ENCODE measurements at places on chromosomes 3 and 15.

DNA sequence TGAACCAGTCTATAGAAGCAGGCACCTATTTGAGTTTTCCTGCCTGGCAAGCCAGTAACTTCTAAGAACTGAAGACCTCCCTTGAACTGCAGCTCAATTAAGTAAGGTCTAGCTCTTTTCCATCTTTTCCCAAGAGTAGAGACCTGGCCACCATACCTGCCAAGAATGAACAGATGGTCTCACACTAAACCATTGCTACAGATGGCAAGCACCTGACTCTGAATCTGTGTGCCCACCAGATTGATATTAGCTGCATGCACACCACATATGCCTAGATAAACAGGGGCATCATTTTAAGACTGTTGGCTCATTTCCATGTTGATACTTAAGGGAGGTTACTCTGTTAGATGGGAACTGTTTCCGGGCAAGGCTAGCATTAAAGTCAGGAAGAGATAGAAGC lies 34.8 kb upstream of the GSK3B start:
- DNase-seq: no peak

DNA sequence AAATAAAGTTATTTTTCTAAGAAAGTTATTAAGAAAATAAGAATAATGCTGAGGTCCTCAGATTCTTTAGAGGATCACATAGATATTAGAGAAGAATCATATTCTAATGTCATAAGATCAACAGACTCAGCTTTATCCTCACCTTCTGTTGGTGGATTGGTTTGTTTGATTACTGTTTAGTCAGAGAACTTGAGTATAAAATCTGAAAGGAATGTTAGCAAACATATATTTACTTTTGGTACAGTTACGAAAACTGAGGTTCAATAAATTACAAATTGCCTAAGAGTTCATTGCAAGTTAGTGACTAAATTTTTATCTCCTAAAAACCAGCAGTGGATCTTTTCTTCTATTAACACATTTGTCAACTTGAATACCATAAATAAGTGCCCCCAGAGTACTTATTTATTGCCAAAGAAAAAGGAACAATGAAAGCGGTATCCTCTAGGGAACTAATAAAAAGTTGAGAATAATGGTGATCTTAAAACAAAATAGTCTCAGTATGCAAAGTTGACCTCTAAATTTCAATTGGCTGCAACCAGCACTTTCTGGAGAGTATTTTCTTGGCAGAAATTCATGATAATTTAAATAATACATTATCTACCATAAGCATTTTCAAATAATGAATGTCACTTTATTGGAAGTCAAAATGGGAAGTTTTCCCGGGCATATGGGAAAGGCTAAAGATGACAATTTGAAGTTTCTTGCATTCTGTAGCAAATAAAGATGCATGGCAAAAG lies 296.8 kb downstream of the OTOL1 start:
- DNase-seq: no peak

GRCh38 chr15:41502795-41503668 lies 9.4 kb downstream of the ITPKA start:
- no peak for DNase-seq

DNA sequence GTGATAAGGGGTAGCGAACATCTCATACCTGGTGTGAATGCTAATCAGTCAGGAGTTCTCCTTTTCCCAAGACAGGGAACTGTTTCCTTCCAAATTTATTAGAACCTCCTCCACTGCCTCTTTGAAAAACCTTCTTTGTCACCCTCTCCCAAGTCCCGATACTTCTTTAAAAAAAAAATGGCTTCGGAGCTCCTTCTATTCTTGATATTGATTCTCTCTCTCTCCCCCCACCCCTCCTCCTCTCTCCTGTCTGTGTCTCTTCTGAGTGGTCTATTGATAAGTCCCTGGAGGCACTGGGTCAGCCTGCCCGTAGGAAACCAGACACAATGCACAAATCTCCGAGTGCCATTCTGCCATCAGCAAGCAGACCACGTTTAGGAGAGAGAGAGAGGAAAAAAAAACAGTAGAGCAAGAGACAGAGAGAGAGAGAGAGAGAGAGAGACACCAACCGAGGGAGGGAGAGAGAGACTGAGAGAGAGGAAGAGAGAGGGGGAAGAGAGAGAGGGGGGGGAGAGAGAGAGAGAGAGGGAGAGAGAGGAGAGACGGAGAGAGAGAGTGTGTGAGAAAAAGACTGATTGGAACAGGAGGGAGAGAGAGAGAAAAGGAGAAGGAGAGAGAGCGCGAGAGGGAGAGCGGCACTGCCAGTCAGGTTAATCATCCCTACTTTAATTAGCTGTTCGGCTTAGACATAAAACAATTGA lies 160.9 kb downstream of the TIGIT start:
- no peak for DNase-seq

DNA sequence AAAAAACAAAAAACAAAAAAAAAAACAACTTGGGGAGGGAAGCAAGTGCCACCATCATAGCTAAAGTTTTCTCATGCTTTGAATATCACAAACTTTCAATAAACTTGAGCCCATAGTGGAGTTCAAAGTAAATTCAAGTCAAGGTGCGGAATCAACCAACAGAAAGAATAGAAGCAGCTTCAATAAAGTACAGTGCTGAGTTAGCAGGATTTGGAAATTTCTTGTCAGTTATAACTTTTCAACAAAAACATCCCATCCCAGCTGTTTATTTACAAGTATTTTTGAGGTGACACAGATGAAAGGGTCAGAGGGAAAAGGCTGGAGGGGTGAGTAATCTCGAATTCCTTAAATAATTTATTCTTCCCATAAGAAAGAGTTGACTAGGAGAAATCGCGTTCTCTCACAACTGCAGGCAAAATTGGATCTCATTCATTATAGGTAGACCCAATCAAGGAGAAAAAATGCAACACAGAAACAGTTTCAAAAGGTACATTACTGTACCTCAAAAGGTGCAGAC lies 477.4 kb upstream of the RASGRP1 start:
- no peak for DNase-seq

- no peak for DNase-seq
Measured at GRCh38 chr3:63975723-63976122, 47.6 kb downstream of the PSMD6 start.

DNA sequence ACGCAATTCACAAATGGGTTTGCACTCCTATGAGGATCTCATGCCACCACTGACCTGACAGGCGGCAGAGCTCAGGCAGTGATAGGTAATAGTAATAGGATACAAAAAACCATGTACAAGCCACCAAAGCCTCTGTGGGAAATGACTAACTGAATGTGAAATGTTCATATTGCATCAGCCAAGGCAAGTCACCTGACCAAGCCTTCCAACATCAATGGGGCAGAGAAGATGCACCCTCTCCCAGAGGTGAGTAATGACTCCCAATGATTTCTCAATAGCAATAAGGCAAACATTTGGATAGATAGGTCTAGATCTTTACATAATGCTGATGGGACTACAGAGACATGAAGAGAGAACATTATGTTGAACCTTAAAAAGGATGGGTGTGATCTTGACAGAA lies 14.9 kb downstream of the CNTN3 start:
- DNase-seq: no peak

- peak; percentile 26 for DNase-seq
Measured at GRCh38 chr3:119937229-119937628, 155.3 kb downstream of the NR1I2 start.

GRCh38 chr3:132006605-132007204 lies 28.1 kb downstream of the CPNE4 start:
- no peak for DNase-seq

- DNase-seq: no peak
Measured at GRCh38 chr15:48507416-48508065, 138.0 kb downstream of the FBN1 start.

DNA sequence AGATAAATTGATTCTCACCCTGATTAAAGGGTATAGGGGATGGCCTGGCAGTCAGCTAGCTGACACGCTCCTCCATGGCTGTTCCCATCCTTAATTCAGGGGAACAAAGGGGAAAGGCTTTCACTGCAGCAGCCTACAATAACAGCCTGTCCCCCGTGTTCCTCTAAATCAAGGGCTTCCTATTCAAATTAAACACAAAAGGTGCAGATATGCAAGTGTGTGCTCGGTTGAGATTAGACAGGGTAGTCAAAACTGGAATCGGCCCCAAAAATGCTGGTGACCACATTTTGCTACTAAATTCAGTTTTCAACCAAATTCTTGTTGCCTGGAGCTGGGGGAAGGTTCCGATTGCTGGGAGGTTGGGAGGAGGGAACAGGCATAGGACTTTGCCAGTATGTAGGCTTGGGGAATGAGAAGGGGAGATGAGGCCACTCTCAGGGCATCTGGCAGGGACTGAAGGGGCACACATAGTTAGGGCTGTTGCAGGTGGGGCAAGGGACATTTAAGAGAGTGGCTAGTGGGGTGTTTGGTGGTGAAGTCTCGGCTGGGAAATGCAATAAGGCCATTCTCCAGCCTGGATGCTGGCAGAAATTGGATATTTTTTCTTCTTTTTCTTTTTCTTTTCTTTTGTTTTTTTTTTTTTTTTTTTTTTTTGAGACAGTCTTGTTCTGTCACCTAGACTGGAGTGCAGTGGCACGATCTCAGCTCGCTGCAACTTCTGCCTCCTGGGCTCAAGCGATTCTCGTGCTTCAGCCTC lies 32.9 kb upstream of the CTSH start:
- no peak for DNase-seq

- no peak for DNase-seq
Measured at GRCh38 chr3:72903004-72903403, 15.2 kb downstream of the GXYLT2 start.

DNA sequence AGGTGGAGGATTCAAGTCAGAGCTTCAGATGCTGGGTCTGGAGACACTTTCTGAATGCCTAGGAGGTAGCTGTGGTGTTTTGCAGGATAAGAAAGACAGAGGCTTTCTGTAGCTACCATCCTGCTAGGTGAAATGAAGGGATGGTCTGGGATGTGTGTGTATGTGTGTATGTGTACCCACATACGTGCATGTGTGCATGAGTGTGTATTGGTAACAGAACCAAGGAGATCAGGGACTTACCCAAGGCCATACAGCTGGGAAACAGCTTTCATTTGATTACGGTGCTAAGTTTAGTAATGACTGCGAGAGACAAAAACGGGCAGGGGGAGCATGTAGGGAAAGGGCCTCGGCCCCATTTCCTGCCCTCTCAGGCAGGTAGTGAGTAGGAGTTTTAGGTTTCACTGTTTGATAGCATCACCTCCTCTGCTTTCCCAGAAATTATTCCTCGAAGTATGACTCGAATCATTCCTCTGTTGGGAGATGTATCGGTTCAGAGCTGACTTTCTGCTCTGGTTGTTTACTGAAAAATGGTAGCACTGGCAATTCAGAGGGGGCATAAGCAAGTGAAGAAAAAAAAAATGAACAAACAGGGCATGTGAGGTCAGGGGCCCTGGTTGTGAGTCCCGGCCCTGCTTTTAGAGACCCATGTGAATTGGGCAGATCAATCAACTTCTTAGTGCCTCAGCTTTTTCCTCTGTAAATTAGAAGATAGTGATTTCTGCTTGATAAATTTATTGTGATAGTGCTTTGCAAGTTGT lies 130.7 kb downstream of the LPP start:
- DNase-seq: peak; percentile 60

- DNase-seq: no peak
Measured at GRCh38 chr3:106082616-106083015, 213.8 kb upstream of the CBLB start.

GRCh38 chr3:52769786-52770455 lies 819 bp downstream of the NEK4 start:
- no peak for DNase-seq

GRCh38 chr3:73235768-73236167 lies 174.3 kb downstream of the EBLN2 start:
- no peak for DNase-seq

GRCh38 chr3:194537732-194538247 lies 51.0 kb upstream of the ATP13A3 start:
- no peak for DNase-seq

DNA sequence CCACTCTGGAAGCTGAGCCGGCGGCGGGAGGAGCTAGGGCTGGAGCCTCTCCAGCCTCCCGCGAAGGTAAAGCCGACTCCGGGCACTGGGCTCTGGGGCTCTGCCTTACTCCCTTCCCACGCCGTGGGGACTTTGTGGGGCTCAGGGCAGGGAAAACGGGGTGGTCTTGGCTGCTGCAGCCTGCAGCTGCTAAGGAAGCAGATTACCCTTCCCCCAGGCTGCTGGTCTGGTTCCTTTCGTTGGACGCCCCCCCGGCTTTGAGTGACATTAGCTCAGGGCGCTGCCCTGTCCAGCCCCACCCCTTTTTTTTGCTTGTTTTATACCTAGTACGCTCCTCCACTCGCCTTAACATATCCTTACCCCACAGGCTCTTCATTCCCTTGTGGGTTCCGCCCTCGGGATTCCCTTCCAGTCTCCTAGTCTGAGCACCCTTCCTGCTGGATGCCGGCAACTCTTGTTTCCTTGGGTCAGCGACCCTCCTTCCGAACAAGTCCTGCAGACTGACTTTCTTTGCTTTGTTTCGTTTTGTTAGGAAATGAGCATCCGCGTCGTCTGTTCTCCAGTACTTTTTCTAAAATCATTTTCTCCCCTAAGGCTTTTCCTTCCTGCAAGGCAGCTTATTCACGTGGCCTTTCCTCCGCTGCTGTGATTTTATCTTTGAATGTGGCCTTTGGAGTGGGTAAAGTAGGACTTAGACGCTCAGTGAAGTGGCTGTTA lies 551 bp downstream of the DNAJC13 start:
- DNase-seq: peak; percentile 28

GRCh38 chr3:137108699-137109440 lies 151.1 kb downstream of the IL20RB start:
- no peak for DNase-seq

- no peak for DNase-seq
Measured at GRCh38 chr15:101170568-101171350, 81.1 kb downstream of the CHSY1 start.

DNA sequence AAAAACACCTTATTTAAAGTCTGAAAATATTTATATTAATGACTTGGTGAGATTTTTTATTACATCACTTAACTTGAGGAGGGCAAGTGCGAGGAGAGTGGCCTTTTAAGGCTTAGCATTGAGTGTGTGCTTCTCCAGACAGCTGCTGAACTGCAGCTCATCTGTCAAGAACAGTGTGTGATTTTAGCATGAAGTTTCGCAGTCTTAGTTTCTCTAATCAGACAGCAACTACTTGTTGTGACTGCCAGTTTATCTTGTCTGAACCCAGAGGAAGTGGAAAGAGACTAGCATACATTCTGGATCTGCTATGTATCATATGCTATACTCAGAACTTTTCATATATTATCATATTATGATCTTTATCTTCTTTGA lies 291.7 kb upstream of the ROPN1 start:
- DNase-seq: no peak

- no peak for DNase-seq
Measured at GRCh38 chr15:67011617-67012005, 53.8 kb upstream of the SMAD3 start.

GRCh38 chr15:41992803-41993190 lies 20.4 kb upstream of the EHD4 start:
- DNase-seq: no peak

DNA sequence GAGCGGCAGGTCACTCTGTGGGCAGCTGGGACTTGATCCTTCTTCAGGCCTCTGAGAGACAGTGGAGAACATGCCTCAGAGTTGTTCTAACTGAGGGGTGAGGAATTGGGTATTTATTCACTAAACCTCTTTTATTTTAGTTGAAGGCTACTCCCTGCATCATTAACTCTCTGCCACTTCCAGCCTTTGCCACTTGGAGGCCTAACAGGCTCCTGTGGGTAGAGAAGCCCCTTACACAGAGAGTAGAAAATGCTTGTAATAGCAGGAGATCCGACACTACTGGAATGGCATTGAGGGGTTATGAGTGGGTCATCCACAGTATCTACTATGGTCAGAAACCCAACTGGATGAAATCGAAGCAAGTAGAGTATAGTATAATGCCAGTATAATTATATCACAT lies 81.7 kb downstream of the RYR3 start:
- no peak for DNase-seq

- DNase-seq: no peak
Measured at GRCh38 chr15:27679203-27679602, 419.9 kb downstream of the OCA2 start.
